ENCODE measurements at places on chromosomes 3 and 15. TPM values are rescaled to one million over a fixed set of nuclear protein-coding genes. Genes with fewer than 3 reads are reported as not detected.

Gene FETUB
- not detected for total RNA-seq

DNA sequence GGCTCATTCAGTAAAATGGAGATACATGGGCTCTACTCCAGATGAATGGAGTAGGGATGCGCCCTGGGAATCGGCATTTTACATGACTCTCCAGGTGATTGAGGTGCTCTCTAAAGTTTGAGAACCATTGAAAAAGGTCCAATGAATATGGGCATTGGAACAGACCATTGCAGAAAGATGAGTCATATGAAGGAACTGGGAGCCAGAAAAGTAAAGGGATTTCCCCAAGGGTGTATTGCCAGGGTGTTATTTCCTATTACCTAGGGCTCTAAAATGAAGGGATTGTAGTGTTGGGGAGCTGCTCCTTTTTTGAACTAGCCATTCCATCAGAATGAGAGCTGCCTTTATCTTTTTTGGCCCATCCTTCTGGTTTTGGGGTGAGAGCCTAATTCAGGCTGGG, 21.7 kb downstream of the CLDN11 start:
- DNase-seq, result no peak

DNA sequence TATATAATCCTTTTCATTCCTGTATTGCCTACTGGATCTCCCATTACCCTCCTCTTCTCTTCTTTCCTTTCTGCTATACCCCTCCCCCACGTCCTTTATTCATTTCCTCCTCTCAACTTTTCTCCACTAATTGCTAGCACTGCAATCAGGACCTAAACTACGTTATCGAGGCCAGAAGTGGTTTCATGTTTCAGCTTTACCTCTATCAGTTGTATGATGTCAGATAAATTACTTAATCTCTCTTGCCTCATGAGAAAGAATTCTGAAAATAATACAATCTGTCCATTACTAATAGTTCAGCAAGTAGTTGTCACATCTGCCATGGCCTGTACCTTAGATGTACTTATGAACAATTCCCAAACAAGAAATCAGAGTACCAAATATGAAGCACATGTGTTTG, 10.6 kb downstream of the POPDC2 start:
- DNase-seq, result no peak

Gene EBLN2
- total RNA-seq, result 6.3 TPM

Gene GP5
- total RNA-seq, result 0.96 TPM

Gene KY
- total RNA-seq, result 0.09 TPM

Gene EAF2
- 6.6 TPM for total RNA-seq

DNA sequence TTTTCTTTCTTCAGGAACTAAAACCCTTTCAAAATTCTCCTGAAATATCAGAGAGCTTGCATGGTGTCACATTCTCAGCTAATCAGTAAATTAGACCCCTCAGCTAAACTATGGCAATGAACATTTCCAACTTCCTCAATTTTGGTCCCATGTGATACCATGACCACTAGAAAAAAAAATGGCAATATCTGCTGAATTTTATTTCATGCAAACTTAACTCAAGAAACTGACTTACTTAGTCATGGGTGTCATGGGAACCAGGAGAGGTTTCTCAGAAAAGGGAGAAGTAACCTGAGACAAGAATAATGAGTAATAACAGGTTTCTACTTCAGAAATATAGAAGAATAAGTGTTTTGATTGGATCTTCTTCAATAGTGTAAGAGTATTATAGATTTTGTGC, 784.6 kb upstream of the ALCAM start:
- DNase-seq, result no peak

DNA sequence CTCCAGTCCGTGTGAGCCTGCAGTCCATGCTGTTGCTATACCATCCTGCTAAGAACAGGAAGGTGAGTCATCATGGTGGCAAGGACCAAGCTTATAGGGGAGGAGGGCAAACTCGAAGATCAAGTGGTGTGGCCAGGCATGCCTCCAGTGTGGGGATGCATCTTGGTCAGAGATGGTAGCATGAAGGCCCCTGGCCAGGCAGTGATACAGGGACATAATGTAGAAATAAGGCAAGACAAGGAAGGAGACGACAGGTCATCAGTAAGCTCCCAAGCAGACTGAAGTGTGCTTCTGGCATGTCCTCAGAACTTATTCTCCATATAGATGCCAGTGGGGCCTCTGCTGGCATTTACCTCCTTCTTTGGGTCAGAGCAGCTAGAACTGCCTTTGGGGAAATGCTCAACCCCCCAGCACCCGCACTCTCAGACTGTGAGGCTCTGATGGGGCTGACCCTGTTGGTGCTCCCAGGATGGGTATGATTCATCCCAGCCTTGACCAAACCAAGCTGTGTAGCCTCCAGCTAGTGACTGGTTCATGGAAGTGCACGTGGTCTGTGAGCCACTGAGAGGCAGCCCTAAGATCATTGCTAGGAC, 52.5 kb upstream of the ATP2B2 start:
- no peak for DNase-seq

- DNase-seq, result no peak
These were observed 424.3 kb upstream of the TPRG1 start for GRCh38 chr3:188747489-188747888.

DNA sequence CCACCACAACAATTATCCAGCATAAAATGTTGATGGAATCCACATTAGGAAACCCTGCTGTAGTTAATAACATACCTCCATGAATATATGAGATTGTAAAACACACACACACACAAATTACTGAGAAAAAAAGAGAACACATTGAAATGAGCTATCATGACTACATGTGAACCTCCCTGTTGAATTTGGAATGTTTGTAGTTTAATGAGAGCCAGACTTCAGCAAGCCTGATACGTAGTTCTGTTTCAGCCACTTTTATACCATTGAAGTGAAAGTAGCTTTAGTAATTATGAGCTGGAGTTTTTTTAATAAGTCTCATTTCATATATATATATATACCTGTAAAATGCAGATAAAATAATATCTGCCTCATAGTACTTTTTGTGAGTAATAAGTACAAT, 1146.4 kb downstream of the NAALADL2 start:
- DNase-seq, result no peak

DNA sequence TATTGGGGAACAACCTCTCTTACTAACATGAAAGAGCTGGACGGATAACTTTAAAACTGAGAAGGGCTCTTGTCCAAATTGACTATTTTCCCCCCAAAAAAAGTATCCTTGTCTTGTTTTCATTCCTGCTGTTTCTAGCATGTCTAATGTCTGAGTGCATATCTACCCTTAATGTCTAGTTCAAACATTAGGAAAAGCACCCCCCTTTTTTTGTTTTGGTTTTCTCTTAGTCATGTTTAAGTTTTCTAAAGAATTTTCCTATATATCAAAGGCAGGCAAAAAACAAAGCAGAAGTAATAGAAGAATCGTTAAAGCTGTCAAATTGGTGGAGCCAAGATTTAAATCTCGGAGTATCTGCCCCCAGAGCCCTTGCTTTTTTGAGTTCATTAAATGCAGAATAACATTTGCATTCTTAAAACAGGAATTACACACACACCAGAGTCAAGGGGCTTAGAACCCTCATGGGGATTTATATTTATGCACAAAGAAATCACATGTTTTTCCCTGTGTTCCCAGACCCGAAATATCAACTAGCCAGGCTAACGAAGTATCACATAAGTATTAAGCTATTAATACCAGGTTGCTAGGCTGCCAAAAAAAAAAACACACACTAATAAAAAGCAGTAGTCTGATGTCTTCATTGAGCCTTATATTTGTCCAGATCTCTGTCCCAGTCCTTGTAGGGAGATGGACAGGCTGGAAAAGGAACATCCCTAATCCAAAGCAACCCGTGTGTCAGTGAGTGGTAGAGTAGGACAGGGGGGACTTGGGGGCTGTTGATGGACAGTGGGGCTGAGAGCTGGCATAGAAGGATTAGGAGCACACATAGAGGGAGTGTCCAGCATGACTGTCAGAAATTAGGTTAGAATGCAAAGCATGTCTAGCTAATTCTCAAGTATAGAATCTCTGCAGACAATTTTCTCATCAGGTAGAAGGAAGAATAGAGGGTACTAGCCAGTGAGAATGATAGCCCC, 103.6 kb upstream of the BFSP2 start:
- DNase-seq, result no peak

GRCh38 chr15:70636540-70637165, 126.7 kb downstream of the UACA start:
- DNase-seq, result no peak

- DNase-seq, result no peak
These were observed 12.0 kb downstream of the TBC1D5 start for GRCh38 chr3:17730318-17730967.

Gene PGBD4
- 0.88 TPM for total RNA-seq

DNA sequence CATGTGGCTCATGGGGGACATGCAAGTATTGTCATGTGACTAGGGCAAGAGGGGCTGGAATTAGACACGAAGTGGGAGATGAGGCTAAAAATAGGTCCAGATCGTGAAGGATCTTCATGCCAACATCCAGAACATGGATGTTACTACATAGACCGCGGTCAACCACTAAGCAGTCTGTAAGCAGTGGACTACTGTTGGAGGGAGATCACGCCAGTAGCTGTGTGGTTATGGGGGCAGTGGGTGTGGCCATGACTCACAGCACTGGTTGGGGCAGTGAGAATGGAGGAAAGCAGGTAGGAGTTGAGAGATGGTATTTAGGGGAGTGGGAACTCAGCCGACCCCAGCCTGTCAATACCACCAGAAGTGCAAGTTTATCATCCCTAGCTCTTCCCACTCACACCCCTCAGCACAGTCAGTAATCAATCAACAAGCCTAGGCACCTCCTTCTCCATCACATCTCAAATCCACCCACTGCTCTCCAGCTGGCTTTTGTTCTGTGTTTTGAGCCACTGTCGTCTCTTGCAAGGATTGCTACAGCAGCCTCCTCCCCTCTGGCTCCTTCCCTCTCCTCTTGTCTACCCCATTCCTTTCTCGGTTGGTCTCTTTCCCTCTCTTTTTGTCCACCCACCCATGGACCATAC, 107.2 kb upstream of the ABHD17C start:
- no peak for DNase-seq

Gene TTLL13
- total RNA-seq, result not detected

- no peak for DNase-seq
These were observed 46.2 kb downstream of the PTH1R start for GRCh38 chr3:46923559-46924350.

Gene HESX1
- total RNA-seq, result not detected

GRCh38 chr15:45794712-45795439, 160.0 kb downstream of the SQOR start:
- no peak for DNase-seq

- no peak for DNase-seq
These were observed 2.0 kb downstream of the ARPP21 start for GRCh38 chr3:35641331-35641730.

- DNase-seq, result no peak
These were observed 266.9 kb downstream of the ERC2 start for GRCh38 chr3:56201407-56201806.

Gene TNFSF10
- total RNA-seq, result 156 TPM

DNA sequence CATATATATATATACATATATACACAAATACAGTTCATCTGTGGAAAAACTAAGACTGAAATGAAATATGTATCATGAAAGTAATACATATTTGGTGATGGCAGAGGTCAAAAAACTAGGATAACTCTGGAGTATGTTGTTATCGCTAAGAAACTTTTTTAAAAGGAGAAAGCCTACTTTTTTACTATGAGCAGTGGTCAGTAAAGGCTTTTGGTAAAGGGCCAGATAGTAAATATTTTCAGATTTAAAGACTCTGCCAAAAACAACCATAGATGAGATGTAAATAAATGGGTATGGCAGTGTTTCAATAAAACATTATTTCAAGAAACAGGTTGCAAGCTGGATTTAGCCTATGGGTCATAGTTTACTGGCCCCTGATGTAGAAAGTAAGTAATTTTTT, 93.8 kb upstream of the TGFBR2 start:
- no peak for DNase-seq

Gene ZNF660
- 2.0 TPM for total RNA-seq

Gene IMPG2
- total RNA-seq, result 0.56 TPM

Gene PP2D1
- not detected for total RNA-seq

Gene FANCD2OS
- not detected for total RNA-seq

Gene ATP1B3
- total RNA-seq, result 168 TPM

DNA sequence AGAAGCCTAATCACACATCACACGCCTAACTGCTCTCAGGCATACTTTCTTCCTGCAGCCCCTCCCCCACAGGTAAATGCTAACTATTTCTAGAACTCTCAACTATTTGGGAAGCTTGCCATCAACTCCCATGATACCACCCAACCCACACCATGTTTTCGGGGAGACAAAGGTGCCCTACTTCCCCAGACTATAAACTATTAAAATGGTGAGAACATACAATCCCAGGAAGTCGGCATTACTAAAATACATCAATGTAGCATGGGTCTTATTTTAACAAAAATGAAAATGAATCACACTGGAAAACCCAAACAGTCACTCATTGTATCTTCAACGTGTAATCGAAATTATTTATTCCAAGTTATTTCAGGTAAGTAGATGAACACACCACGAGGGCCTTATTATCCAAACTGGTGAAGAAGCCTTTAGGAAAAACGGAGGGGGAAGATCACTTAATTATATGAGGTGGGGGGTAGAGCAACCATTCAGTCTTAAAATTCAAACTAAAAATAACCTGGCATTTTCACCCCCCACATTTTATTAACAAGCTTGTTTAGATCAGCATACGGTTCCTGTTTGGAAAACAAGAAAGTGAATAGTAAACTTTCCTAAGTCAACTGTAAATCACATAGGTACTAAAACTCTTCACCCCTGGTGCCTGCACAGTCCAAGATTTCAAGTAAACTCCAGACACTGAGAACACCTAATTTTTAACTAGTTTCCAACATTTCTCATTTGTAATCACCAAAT, 1.9 kb downstream of the TBL1XR1 start:
- no peak for DNase-seq

DNA sequence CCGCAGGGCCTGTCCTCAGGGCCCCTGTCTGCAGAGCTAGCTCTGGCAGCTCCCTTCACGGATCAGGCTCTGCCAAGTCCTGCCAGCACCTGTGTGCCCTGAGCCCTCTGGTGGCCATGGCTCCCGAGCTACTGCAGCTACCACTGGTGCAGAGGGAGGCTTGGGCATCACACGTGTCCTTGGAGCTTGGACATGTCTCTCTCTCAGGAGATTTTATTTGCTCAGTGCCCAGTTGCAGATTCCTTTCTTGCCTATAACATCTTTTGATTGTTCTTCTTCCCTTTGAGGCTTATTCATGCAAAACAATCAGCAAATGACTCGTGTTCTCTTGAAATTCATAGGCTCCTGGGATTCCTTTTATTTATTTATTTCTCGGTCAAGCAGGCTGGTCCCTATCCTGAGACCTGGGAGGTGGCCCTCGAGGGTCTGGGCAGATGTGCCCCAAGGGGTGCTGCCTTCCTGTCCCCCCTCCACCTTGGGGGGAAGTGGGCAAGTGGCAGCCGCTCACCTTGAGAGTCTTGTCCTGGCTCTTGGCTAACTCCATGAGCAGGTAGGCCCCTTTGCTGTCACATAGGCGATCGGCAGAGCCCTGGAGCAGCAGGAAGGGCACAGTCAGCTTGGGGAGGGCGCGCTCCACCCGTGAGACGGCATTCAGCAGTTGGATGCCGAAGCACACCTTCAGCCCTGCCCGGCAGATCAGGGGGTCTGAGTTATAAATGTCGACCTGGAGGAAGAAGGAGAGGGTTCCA, 21.9 kb downstream of the ABTB1 start:
- no peak for DNase-seq

Gene MST1R
- total RNA-seq, result 12.6 TPM

Gene ZMYND10
- total RNA-seq, result 0.96 TPM

Gene SCG3
- 0.47 TPM for total RNA-seq

Gene ZBTB38
- total RNA-seq, result 70.1 TPM
